Activated CD4-positive, alpha-beta T cell treated with anti-CD3 and anti-CD28 coated beads, Interleukin-2, amount 10 ng/mL, durations not matched to agents 7 days and 5 days (primary cell): ENCODE measurements at places on chromosomes 1 and 21.

GRCh38 chr1:52970149-52970548 lies 43.1 kb downstream of the SCP2 start:
- DNase-seq: no peak

DNA sequence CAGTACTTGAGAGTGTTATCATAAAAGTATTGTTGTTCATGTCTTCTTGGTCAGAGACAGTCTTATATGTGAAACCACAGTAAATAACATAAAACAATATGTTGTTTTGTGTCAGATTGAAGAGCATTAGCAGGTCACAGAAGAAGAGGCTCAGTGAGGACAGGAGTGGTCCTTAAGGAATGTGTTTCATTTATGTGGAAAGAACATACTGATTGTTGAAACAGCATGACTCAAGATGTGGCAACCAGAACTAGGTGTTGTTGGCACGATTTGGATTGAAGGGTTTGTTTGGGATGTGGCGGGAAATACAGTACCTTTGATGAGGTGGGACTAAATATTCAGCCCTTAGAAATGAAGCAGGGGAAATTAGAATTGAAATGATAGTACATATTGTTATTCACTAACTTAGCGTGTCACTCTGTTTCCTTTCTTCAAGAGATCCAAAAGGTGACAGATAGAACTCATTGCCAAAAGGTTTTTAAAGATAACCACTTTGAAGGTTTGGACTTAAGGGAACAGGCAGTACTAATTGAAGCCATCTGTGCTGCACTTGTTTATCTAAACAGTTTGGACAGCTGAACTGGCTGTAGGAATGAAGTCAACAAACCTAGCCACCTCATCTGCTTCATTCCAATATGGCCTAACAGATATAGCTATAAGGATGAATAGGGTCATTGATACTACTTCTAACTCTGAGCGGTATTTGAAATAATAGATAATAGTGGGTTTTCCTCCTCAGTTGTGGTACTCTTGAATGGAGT lies 14.4 kb downstream of the RALGPS2 start:
- no peak for DNase-seq

GRCh38 chr21:41466024-41466820 lies 40.2 kb downstream of the MX1 start:
- no peak for DNase-seq

GRCh38 chr1:76210160-76210559 lies 135.6 kb downstream of the ST6GALNAC3 start:
- DNase-seq: no peak

DNA sequence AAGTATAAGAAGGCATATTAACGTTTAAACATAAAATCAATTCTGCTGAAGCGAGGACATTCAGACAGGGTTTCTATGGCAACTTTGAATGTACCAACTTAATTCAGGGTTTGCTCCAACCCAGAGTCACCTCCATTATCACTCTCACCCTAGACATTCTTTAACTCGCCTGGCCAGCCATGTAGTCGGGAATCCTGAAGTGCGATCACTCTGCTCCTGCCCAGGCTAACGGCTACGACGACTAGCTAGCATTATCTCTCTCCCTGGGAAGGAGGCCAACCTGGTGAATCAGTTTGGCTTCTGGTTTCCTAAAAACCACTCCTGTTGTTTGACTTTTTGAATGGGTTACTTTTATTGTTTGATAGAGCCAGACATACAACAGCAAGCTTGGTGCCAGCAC lies 38.9 kb upstream of the ZBTB18 start:
- DNase-seq: no peak

GRCh38 chr1:211344152-211344618 lies 17.6 kb downstream of the TRAF5 start:
- DNase-seq: no peak
